ENCODE measurements at places on chromosomes 1 and 21. TPM values are rescaled to one million over a fixed set of nuclear protein-coding genes. Genes with fewer than 3 reads are reported as not detected.

GRCh38 chr1:11134898-11135266 lies 35.2 kb upstream of the EXOSC10 start:
- DNase-seq: no peak
- H3K4me3 ChIP-seq: no peak overlapping the region
- peaks cover 58% of the 10 kb centered on the region for H3K36me3 ChIP-seq
- no peaks in the 10 kb centered on the region for H3K27me3 ChIP-seq
- H3K4me1 ChIP-seq: peaks cover 16% of the 10 kb centered on the region

DNA sequence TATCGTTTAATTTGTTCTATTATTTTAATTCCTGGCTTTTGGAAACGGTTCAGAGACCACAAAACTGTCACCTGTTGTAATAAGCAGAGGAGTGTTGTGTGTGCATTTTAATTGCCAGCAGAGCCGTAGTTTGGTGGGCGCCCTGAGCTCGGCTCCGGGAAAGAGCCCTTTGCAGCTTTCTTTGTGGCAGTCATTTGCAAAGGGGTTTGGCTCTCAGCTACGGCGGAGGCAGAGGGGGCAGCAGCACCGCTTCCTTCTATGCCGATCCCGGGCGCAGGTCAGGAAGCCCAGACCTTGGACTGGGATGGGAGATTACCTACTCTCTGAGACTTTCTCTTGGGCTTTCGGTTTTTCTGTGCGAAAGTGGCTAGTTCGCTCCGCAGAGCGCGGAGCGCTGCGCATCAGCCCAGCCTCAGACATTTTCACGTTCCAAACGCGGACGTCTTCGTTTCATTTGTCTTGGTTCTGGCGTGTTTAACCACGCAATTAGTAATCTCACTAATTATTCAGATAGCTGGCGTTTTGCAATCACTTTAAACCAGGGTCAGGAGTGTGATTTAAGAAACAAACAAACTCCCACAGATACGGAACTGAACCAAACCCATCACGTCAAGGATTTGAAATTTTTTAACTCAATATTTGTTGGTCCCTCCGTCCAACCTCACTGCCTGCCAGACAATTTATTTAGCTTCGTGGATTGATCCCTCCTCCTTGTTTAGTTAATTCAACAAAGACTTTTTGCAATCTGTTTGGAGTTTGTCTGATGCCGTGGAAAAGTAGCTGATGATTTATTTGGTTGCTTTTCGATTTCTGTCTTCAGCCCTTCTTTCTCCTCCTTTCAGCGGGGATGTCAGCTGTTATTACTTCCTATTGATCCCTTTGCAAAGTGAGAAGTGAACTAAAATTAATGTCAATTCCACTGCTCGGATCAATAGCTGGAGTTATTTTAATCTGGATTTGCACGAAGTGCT lies 3.9 kb downstream of the RNF220 start:
- DNase-seq: no peak
- H3K27ac ChIP-seq: no peak overlapping the region
- peaks cover 31% of the 10 kb centered on the region for H3K4me1 ChIP-seq
- peaks cover 92% of the 10 kb centered on the region for H3K27me3 ChIP-seq
- H3K36me3 ChIP-seq: no peaks in the 10 kb centered on the region
- H3K4me3 ChIP-seq: no peak overlapping the region

GRCh38 chr1:9095818-9096217 lies 26.4 kb upstream of the SLC2A5 start:
- no peaks in the 10 kb centered on the region for H3K4me1 ChIP-seq
- no peak for DNase-seq
- H3K36me3 ChIP-seq: no peaks in the 10 kb centered on the region
- H3K4me3 ChIP-seq: no peak overlapping the region

- peaks cover 3% of the 10 kb centered on the region for H3K36me3 ChIP-seq
- no peak for DNase-seq
- no peaks in the 10 kb centered on the region for H3K27me3 ChIP-seq
- peaks cover 2% of the 10 kb centered on the region for H3K4me1 ChIP-seq
- no peak overlapping the region for H3K27ac ChIP-seq
Observed at GRCh38 chr1:232470711-232471110, 159.2 kb downstream of the SIPA1L2 start.

- H3K27ac ChIP-seq: no peak overlapping the region
- peaks cover 12% of the 10 kb centered on the region for H3K4me1 ChIP-seq
- no peaks in the 10 kb centered on the region for H3K36me3 ChIP-seq
- H3K4me3 ChIP-seq: no peak overlapping the region
- DNase-seq: no peak
- peaks cover 19% of the 10 kb centered on the region for H3K27me3 ChIP-seq
Observed at GRCh38 chr1:3983181-3983580, 83.1 kb upstream of the C1orf174 start.

GRCh38 chr1:84424513-84425149 lies 26.3 kb downstream of the DNASE2B start:
- no peak overlapping the region for H3K4me3 ChIP-seq
- H3K27ac ChIP-seq: no peak overlapping the region
- no peaks in the 10 kb centered on the region for H3K36me3 ChIP-seq
- H3K4me1 ChIP-seq: no peaks in the 10 kb centered on the region

DNA sequence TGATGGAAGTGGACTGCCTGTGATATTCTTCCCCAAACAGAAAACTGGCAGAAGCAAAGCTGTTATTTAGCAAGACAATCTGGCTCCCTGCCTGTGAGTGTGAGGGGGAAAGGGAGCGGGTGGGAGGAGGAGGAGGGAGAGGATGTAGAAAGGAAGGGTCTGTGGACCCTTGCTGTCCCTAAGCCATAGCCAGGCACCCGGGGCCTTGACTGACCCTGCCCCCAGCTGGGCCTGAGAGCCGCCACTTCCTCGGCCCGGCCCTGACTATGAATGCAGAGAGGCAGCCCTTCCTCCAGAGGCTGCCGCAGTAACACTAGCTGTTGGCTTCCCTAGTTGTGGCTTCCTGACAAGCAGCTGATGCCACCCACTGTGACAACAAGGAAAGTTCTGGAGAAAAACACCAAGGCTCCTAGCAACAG lies 13.9 kb downstream of the PLA2G2F start:
- H3K27me3 ChIP-seq: peaks cover 9% of the 10 kb centered on the region
- H3K4me1 ChIP-seq: peaks cover 15% of the 10 kb centered on the region
- peak; percentile 68 for DNase-seq
- H3K36me3 ChIP-seq: no peaks in the 10 kb centered on the region

DNA sequence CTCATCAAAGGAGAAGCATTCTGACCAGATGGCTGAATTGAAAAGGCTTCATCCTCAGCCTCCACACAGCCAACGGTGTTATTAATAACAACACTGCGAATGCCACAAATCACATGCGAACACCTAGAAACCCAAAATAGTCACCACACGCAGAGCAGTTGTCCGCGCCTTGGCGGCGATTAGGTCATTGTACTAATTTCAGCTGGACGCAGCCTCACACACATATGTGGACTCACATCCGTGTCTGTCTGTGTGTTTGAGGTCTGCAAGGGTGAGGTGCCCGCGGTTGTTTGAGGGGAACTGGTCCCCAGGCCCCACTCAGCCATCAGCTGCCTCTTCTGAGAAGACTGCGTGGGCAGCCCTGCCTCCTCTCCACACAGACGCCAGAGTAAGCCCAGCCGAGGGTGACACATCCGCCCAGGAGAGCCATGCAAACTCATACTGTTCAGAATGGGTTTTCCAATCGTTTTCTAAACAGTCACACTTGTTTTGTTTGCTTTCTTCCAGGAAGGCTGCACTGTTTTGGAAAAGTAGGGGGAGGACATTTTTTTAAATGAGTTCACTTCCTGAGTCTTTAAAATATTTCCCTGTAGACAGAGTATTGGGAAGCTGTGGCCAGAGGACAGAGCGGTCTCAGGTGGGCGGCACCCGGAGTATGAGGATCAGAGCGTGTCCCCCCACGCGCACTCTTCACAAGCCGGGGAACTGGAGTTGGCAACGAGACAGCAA lies 53.4 kb downstream of the TOMM20 start:
- DNase-seq: peak; percentile 92
- H3K4me3 ChIP-seq: no peak overlapping the region

The NID1 gene
- 92.3 TPM for total RNA-seq

The XKR8 gene
- total RNA-seq: 2.3 TPM

The VASH2 gene
- total RNA-seq: 25.3 TPM

The AMPD1 gene
- 49.3 TPM for total RNA-seq

The ORC1 gene
- total RNA-seq: 2.9 TPM

All from muscle of leg (tissue), 16 donors.